KG1 (cell line): ENCODE measurements at places on chromosomes 7 and 10.

- DNase-seq = no peak
Measured at GRCh38 chr7:77651575-77652162, 44.6 kb upstream of the RSBN1L start.

GRCh38 chr7:84502239-84502638 is 307.6 kb upstream of the SEMA3A start:
- no peak for DNase-seq

- DNase-seq = no peak
Measured at GRCh38 chr7:44791278-44792219, 4.9 kb upstream of the PPIA start.

DNA sequence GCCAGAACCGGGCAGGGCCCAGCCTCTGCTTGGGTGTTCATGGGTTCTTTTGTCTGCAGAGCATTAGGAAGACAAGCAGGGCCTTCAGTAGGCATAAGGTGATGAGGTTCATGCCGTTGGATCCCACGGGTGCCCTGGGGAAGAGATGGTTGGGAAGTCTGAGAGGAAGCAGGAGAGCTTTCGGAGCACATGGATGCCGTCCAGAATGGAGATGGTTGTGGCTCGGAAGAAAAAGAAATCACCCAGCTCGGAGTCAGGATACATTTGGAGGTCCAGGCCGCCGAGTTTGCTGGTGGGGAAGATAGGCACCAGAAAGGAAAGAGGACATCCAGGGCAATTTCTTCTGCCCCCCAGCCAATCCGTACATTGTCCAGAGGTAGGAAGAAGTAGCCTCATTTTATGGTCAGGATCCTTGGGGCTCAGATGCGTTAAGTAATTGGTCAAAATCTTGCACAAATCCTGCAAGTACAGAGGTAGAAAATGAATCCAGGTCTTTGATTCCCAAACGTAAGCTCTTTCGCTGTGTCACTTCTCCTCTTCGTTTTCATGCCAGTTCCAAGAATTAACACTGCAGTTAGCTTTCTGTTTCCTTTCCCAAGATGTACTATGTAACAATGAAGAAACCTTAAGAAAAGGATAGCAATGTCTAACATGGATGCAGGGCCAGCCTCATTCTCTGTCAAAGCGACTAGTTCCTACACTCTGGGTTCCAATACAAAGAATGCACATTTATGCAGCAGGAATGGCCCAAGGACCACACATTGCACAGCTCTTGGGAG is 147.8 kb upstream of the KLF6 start:
- DNase-seq = no peak
